Nasal cavity respiratory epithelium epithelial cell of viscerocranial mucosa (primary cell): ENCODE measurements at places on chromosomes 2 and 18. TPM values are rescaled to one million over a fixed set of nuclear protein-coding genes. Genes with fewer than 3 reads are reported as not detected.

The ALK gene
- 0.14 TPM in 1 of 2 replicates, not detected in the other for total RNA-seq

The DSC2 gene
- total RNA-seq = 119 and 226 TPM in 2 replicates

The RFTN2 gene
- 0.14 TPM in 1 of 2 replicates, not detected in the other for total RNA-seq

The ERICH2 gene
- 1.7 and 2.9 TPM in 2 replicates for total RNA-seq

The B3GNT7 gene
- under 0.01 and 1.3 TPM in 2 replicates for total RNA-seq

The SLC23A3 gene
- total RNA-seq = 0.68 and 3.8 TPM in 2 replicates

The FSHR gene
- total RNA-seq = not detected in 2 replicates

The TEX44 gene
- not detected in 2 replicates for total RNA-seq

The MBD1 gene
- 116 and 157 TPM in 2 replicates for total RNA-seq

The UGT1A8 gene
- total RNA-seq = under 0.01 and 0.14 TPM in 2 replicates

The GPR45 gene
- total RNA-seq = not detected in 2 replicates

The TFCP2L1 gene
- 6.8 and 20.7 TPM in 2 replicates for total RNA-seq

The ANTXR1 gene
- total RNA-seq = 4.4 and 19.9 TPM in 2 replicates

The NOL4 gene
- not detected in 2 replicates for total RNA-seq

The AFG3L2 gene
- 74.7 and 82.4 TPM in 2 replicates for total RNA-seq

The FTCDNL1 gene
- total RNA-seq = 2.3 and 2.7 TPM in 2 replicates
